Activated CD8-positive, alpha-beta memory T cell treated with anti-CD3 and anti-CD28 coated beads for 4 hours (primary cell): ENCODE measurements at places on chromosomes 4 and X.

GRCh38 chr4:21102667-21103066 is 402.4 kb downstream of the PACRGL start:
- DNase-seq = no peak

DNA sequence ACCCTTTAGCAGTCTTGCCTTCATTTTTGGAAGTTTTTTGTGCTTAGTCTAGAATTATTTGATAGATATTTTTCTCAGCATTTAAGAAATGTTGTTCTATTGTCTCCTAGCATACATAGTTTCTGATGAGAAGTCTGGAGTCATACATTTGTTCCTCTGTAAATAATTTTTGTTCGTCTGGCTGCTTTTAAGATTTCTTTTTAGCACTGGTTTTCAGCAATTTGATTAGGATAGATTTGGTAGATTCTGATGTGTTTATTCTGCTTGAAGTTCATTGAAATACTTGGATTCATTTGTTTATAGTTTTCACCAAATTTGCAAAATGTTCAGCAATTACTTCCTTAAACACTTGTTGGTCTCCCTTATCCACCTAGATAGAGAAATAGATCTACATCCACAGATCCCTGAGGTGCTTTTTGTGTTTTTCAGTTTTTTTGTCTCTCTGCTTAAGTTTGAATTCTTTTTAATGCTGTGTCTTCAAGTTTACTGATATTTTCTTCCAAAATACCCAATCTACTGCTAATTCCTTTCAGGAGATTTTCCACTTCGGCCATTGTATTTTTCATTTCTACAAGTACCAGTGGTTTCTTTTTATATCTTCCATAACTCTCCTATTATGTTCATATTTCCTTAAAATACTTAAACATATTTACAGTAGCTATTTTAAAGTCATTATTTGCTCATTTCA is 64.9 kb downstream of the ABLIM2 start:
- no peak for DNase-seq

- DNase-seq = no peak
Measured at GRCh38 chr4:173171098-173171497, 2.5 kb downstream of the GALNT7 start.

DNA sequence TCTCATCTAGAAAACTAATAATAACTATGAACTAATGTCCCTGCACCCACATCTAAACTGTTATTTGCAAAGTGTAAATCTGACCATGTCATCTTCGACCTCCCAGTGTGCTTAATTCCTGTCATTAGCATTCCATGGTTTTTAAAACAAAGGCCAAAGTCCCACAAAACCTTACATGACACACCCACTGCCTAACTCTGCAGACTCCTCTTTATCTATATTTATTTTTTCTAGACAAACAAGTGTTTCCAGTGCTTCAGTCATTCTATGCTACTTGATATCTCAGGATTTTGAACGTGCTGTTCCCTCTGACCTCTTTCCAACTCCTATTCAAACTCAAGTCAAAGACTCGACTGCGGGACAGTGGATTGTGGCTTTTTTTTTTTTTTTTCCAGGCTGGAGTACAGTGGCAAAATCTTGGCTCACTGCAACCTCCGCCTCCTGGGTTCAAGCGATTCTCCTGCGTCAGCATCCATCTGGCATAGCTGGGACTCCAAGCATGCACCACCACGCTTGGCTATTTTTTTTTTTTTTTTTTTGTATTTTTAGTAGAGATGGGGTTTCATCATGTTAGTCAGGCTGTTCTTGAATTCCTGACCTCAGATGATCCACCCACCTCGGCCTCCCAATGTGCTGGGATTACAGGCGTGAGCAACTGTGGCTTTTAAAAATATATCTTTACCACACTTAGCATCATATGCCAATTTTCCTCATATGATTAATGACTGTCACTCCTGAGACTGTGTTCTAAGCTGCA is 1511.0 kb downstream of the ARAP2 start:
- no peak for DNase-seq

- no peak for DNase-seq
Measured at GRCh38 chrX:21479695-21480270, 105.6 kb downstream of the CNKSR2 start.

DNA sequence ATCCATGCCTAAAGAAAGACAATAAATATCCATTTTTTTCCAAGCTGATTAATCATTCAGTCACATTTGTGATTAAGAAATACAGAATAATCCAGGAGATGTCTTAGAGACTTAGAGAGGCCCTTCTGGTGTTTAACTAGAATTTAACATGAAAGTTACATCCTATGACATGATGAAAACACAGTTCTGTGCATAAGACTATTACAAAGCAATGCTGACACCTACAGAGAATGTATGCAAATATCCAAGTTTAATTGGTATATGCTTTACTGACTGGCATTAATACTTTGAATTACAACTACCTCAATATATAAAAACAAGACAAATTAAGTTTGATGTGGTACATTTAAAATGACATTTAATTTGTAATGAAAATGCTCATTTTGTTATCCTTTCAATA is 17.8 kb upstream of the TLL1 start:
- no peak for DNase-seq

GRCh38 chr4:186699298-186699697 is 24.4 kb downstream of the FAT1 start:
- no peak for DNase-seq
